Activated CD4-positive, alpha-beta T cell treated with anti-CD3 and anti-CD28 coated beads, Interleukin-2, amount 50 U/mL, for 16 hours (primary cell): ENCODE measurements at places on chromosomes 11 and 22.
A peak's percentile ranks its signal among the peaks of the same experiment; 100 is the strongest.

DNA sequence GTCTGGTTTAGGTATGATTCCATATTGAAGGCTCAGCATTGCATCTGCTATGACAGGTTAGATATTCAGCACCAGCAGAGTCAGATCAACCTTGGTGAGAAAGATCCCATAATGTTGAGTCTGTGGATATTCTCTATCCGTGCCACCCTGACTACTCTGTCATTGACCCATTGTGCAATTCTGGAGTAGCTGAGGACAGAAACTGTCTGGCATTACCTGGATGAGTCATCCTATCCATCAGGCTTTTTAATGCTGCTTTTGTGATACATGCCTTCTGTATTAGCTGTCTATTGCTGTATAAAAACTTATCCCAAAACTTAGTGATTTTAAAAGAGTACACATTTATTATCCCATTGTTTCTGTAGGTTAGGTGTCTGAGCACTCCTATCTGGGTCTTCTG, 189.1 kb upstream of the FAT3 start:
- no peak for DNase-seq

GRCh38 chr11:8726395-8726794, 43.8 kb downstream of the RPL27A start:
- DNase-seq, result no peak

DNA sequence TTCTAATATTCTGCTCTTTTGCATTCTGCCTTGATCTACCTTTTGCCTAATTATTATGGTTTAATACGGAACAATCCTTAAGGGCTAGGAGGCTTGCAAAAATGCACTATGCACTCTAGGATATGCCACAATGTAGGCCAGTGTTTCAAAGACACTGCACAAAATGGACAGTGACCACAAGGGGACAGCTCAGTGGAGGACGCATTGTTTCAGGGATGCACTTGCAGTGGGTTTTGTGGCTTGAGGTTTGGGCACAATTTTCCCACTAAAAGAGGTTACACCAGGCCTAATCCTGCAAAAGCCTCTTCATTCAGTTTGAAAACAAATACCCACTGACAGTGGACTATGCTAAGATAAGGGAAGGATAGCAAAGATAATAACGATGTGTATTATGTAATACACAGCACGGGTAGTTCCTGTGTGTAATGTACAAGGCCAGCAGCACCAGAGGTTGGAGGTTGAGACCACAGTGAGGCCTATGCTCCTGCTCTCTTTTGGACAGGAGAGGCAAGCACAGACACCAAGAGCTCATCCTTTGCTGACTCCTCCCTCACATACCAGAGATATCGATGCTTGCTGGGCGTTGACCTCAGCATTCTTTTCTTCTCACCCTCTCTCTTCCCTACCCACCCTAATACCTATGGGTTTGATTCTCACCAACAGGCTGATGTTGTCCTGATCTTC, 12.7 kb downstream of the MAP6 start:
- no peak for DNase-seq

- DNase-seq, result no peak
Measured at GRCh38 chr22:28883917-28884746, 760 bp downstream of the ZNRF3 start.

DNA sequence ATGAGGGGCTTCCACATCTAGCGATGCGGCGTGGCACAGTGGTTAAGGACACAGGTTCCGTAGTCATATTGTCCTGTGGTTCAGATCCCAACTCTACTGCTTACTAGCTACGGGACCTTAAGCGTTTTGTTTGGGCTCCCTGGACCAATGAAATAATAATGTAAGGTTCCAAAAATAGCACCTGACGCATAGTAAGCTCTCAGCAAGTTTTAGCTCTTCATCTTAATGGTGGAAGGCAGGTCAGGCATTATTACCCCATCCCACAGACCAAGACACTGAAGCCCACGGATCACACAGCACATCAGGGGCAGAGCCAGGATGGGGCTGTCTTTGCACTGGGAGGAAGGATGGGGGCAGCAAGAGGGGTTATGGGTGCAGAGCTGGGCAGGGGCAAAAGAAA, 13.0 kb downstream of the DNAJB13 start:
- no peak for DNase-seq

DNA sequence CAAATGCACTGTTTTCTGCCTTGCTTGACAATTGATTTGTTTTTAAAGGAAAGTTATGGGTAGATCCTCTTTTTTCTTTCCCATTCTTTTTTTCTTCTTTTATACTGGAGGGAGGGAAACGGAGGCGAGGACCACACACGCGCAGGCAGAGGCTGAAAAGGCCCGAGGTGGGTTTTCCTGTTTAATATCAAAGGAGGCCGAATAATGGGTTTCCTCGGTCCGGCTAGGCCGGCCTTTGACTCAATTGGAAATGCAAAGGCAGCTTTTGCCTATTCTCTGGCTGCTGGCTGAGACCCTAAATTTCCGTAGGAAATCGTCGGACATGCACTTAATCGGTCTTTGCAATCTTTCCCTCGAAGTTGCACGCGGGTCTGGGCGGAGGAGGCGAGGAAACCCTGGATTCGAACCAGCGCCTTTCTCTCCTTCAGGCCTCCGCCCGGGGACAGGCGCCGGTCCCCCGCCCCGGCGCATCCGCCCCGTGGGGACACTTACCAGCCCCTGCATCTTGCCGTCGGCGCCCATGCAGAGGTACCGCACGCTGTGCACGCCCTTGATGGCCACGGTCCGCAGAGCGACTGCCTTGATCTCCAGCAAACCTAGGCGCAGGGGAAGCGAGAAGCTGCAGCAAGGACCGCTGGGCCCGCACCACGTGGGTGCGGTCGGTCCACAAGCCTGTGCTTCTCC, 911 bp downstream of the FGF19 start:
- DNase-seq, result no peak

DNA sequence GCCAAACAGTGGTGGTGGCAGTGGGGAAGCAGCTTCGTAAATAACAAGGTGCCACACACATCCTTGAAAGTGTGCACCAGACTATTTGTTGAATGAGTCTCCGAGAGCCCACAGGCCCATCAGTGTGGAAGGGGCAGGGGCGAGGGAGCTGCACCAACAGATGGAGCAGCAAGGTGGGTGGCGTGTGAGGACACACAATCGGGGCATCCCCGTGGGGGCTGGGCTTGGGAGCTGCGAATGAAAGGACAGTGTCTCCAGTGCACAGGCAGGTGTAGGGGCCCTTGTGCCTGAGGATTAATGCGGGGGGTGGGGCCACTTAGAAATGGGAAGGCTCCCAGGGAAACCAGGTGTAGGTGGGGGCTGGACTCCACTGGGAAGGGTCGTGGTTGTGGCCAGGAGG, 2.8 kb downstream of the NRXN2 start:
- no peak for DNase-seq

DNA sequence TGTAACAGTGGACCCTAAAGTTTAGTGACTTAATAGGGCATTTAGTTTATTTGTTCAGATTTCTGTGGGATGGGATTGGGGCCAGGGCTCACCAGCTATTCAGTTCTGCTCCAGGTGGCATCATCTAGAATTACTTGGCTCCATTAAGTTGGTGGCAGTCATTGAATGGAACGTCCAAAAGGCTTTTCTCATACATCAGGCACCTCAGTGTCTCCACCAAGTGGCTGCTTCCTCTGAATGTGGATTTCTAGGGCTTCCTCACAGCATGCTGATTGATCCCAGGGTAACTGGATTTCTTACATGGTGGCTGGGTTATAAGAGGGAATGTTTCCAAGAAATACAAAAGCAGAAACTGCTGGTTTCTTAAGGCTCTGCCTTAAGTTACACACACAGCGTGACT, 34.7 kb downstream of the USP47 start:
- no peak for DNase-seq

GRCh38 chr11:84922212-84922805, 704.8 kb downstream of the DLG2 start:
- no peak for DNase-seq

- no peak for DNase-seq
Measured at GRCh38 chr11:44624761-44625221, 59.3 kb downstream of the CD82 start.

DNA sequence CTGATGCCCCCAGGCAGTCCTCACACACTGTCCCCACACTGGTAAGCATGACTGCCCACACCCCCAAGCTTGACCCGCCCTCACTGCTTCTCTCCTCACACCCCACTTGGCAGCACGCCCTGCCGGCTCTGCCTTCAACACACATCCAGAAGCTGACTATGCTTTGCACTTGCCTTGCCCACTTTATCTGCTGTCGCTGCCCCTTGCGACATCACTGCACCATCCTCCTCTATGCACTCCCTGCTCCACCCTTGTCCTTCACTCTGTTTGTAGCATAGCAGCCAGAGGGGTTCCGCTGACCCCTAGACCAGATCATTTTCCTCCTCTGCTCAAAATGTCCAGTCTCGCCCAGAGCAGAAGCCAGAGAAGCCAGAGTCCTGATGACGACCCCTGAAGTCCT, 25.3 kb upstream of the SLC25A1 start:
- DNase-seq, result no peak

- no peak for DNase-seq
Measured at GRCh38 chr11:2328021-2328420, 26.2 kb downstream of the TSPAN32 start.

DNA sequence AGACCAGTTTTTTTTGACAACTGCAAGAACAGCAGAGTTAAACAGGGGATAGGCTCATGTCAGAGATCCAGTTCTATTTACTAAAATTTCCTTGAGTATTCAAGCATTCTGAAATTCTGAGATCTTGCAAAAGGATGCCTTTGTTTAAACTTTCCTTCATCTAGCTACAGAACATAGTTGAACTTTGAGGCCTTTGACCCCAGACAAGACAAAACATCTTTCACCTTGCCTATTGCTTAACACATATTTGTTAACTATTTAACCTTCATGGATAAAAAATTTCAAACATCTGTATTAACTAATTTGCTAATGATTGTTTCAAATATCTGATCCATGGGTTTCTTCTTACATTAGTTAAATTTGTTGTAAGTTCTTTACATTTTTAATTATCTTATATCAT, 38.2 kb downstream of the GLYATL1 start:
- no peak for DNase-seq

GRCh38 chr11:117980280-117980679, 5.9 kb upstream of the IL10RA start:
- no peak for DNase-seq

DNA sequence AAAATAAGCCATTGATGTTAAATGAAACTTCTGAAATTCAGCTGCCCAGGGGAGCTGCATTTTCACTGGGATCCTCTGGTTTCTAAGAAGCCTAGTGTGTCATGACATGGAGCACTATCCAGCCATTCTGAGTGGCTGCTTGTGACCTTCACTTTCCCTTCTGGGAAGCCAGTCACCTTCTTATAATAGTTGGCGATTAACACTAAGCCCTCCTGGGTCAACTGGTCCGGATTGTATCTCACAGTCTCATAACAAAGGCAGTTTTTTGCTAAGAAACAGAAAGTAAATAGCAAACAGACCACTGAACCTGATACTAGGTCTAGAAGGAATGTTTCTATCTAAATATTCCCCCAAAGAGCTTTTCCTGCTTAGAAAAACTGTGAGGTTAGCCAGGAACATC, 7.9 kb downstream of the CSRP3 start:
- no peak for DNase-seq

GRCh38 chr22:20295262-20296064, 24.4 kb downstream of the DGCR6L start:
- no peak for DNase-seq

DNA sequence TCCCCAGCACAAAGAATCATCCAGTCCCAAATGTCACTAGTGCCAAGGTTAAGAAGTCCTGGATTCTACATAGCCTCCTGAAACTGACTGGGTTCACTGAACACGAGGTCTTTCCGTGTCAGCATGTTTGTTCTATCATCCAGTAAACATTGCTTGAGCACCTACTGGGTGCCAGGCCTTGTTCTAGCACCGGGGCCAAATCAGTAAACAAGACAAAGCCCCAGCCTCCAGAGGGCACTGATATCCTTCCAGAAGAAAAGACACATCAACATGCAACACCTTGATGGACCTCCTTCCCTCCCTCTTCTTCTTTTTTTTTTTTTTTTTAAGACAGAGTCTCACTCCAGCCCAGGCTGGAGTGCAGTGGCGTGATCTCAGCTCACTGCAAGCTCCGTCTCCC, 26.9 kb downstream of the TPST2 start:
- no peak for DNase-seq

DNA sequence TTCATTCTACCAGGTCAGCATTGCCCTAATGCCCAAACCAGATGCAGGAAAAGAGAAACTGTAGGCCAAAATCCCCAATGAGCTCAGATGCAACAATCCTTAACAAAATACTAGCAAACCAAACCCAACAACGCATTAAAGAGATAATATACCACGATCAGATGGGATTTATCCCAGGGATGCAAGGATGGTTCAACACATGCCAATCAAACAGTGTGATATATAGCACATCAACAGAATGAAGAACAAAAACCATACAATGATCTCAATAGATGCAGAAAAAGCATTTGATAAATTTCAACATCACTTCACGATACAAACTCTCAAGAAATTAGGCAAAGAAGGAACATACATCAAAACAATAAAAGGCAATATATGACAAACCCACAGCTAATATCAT, 45.0 kb downstream of the IMMP1L start:
- DNase-seq, result no peak

GRCh38 chr11:120182790-120183491, 27.9 kb upstream of the OAF start:
- DNase-seq, result no peak

GRCh38 chr11:85672105-85672902, 7.4 kb upstream of the CREBZF start:
- DNase-seq, result no peak

DNA sequence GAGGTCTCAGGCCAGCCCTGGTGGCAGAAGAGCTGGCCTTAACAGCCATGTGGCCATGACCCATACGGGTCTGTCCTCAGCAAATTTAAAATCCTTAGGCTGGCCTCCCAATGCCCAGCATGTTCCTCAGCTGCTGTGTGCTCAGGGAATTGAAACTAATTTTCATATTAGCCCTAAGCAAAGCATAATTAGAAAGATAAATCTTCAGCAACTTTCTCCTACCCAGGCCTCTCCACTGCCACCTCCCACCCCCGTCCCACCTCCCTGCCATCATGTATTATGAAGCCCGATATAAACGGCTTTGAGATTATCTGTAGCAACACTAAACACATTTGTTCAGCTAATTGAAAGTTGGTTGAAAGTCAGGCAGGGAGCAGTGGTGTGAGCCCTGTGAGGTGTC, 178.8 kb upstream of the NTM start:
- DNase-seq, result no peak

GRCh38 chr11:86041975-86042378, 26.9 kb downstream of the PICALM start:
- peak; percentile 86 for DNase-seq

GRCh38 chr22:36765943-36766450, 9.9 kb downstream of the IFT27 start:
- no peak for DNase-seq
